Daoy (cell line): ENCODE measurements at places on chromosomes 4 and X. TPM values are rescaled to one million over a fixed set of nuclear protein-coding genes. Genes with fewer than 3 reads are reported as not detected.

GYG2 gene
- total RNA-seq: 1.0 TPM in 1 of 2 replicates, not detected in the other

AKAP14 gene
- not detected in 2 replicates for total RNA-seq

MAGEE2 gene
- total RNA-seq: not detected in 2 replicates

LIMCH1 gene
- 30.2 and 40.7 TPM in 2 replicates for total RNA-seq

DNA sequence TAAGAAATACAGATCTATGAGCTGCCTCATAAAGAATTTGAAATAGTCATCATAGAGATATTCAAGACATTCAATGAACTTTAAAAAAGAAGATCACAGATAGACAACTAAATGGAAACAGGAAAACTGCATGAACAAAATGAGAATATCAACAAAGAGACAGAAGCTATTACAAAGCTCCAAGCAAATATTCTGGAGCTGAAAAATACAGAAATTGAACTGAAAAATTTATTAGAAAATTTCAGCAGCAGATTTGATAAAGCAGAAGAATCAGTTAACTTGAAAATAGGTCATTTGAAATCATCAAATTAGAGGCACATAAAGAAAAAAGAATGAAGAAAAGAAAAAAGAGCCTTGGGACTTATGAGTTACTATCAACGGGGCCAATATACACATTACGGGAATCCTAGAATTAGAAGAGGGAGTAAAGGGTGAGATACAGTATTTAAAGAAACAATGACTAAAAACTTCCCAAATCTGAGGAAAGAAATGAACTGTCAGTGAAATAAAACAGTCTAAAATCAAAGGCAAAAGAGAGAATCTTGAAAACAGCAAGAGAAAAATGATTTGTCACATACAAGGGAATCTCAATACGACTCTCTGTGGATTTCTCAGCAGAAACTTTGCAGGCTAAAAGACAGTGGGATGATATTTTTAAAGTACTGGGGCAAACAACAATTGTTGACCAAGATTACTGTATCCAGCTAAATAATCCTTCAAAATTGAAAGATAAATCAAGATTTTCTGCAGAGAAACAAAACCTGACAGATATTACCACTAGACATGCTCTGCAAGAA, 641.6 kb downstream of the ANKRD50 start:
- DNase-seq: no peak

GRCh38 chr4:86744570-86744969, 104.6 kb downstream of the SLC10A6 start:
- DNase-seq: no peak

COX7B2 gene
- 32.6 and 55.2 TPM in 2 replicates for total RNA-seq
